HTR-8/SVneo (cell line): ENCODE measurements at places on chromosomes 1 and 21.
A peak's percentile ranks its signal among the peaks of the same experiment; 100 is the strongest.

DNA sequence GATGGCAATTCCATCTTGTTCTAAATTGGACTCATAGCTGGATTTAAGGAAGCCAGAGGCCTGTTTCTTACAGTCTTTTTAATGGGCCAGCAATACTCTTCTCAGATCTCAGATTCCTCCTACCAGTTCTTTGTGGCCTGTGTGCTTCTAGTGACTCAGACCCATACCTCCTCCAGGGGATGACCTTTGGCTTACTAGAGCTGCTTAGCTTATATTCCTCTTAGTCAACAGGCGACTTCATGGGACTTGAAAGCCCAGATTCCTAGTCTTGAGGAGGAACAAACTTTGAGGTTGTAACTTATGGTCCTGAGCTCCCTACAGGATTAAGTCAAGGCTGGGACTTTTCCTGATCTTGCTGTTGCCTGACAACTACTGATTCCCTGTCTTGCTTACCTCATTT lies 12.4 kb upstream of the PAPPA2 start:
- no peak for DNase-seq

DNA sequence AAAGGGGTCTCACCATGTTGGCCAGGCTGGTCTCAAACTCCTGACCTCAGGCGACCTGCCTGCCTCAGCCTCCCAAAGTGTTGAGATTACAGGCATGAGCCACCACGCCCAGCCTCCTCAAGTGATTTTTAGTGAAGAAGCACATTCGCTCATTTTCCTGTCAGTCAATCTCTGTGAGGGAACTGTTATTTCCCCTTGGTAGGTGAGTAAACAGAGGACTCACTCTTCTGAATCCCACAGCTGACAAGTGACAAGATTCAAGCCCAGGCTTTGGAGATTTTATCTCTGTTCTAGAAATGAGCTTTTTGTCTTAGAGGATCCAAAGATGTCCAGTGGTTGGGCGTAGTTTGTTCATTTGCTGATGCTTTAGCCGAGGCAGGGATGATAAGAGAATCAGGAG lies 43.9 kb upstream of the TACSTD2 start:
- DNase-seq, result no peak

DNA sequence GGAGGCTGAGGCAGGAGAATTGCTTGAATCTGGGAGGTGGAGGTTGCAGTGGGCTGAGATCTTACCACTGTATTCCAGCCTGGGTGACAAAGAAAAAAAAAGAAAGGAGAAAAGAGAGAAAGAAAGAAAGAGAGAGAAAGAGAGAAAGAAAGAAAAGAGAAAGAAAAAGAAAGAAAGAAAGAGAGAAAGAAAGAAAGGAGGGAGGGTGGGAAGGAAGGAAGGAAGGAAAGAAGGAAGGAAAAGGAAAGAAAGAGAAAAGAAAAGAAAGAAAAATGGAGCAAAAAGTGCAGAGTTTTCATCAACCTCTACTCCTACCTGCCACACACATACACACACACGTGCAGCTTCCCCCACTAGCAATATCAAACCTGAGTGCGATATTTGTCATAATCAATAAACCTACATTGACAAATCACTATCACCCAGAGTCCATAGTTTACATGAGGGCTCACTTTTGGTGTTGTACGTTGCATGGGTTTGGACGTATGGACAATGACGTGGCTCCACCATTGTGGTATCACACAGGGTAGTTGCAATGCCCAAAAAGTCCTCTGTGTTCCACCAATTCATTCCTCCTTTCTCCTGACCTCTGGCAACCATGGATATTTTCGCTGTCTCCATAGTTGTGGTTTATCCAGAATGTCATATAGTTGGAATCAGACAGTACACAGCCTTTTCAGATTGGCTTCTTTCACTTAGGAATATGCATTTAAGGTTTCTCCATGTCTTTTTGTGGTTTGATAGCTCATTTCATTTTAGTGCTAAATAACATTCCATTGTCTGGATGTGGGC lies 36.5 kb downstream of the EVA1C start:
- no peak for DNase-seq

- no peak for DNase-seq
Observed at GRCh38 chr1:216710055-216710454, 13.2 kb downstream of the ESRRG start.

GRCh38 chr1:3922201-3922725 lies 22.2 kb upstream of the C1orf174 start:
- no peak for DNase-seq

GRCh38 chr1:14735841-14736240 lies 137.4 kb downstream of the KAZN start:
- DNase-seq, result no peak

- no peak for DNase-seq
Observed at GRCh38 chr1:243390162-243390791, 134.4 kb downstream of the SDCCAG8 start.

DNA sequence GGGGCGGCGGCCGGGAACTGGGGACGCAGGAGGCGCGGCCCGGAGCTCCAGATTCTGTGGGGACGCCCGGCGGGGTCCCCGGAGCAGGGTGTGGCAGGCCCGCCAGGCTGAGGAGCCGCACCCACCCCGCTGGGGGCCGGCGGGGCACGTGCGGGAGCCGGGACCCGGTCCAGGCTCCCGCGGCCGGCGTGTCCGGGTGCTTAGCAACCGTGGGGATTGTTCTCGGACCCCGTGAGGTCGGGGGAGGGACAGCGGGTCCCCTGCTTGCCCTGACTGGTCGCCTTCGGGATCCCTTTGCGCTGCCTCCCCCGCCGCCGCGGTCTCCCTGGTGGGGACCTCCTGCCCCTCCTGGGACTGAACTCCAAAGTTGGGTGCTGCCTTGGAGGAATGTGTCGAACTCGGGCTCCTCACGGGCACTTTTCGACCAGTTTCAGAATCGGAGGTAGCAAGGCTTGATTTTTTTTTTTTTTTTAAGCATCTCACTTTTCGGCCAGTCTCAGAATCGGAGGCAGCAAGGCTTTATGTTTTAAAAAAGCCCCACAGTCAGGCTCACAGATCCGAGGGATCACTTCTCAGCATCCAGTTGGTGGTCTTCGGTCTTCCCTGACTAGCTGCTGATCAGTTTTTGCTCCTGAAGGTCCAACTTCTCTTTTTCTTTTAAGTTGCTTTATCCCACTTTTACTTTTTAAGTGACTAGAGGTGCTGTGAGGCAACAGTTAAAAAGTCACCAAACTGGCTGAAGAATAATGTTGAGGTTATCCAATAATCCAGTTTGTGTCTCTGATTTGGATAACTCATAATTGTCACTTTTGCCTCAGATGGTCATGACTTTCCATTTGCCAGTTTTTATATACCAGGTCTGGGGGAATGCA lies 648 bp downstream of the FAM76A start:
- peak; percentile 43 for DNase-seq

DNA sequence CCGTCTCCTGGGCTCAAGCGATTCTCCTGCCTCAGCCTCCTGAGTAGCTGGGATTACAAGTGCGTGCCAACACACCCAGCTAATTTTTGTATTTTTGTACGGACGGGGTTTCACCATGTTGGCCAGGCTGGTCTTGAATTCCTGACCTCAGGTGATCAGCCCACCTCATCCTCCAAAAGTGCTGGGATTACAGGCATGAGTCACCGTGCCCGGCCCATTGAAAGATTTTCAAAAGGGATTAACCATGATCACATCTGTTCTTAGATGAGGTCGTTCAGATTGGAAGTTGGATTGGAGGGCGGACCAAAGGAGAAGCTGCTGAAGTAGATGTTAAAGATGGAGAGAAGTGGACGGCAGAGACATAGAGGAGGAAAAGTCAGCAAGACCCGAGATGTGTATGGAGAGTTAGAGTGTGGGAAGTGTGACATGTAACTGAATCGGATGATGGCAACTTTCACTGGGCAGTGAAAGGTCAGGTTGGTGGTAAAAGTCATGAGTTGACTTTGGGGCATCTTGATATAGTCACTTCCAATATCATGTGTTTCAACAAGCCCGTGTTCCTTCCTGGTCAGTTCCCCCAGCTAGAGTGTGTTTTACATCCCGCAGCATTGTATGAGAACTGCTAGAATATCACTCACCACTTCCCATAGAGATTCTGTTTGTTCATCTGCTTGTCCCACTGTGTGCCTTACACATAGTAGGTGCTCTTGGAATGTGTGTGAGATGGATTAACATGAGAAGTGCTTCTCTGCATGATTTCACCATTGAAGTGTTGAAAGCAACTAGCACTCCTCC lies 54.4 kb upstream of the TINAGL1 start:
- DNase-seq, result no peak

GRCh38 chr1:193549081-193549480 lies 362.7 kb upstream of the B3GALT2 start:
- no peak for DNase-seq

DNA sequence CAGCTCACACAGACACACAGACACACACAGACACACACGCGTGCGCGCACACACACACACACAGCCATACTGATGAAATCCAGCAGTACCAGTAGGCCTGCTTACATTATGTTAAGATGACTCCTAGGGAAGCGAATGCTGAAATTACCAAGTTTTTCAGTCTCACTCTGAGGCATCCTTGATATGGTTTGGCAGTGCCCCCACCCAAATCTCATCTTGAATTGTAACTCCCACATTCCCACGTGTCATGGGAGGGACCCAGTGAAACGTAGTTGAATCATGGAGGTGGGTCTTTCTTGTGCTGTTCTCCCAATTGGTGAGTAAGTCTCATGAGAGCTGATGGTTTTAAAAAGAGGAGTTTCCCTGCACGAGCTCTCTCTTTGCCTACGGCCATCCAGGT lies 64.1 kb downstream of the TIAM1 start:
- no peak for DNase-seq

GRCh38 chr1:24874611-24875234 lies 55.4 kb downstream of the RUNX3 start:
- no peak for DNase-seq

GRCh38 chr21:45747802-45748445 lies 104.4 kb downstream of the PCBP3 start:
- DNase-seq, result peak; percentile 87

GRCh38 chr21:28669971-28670653 lies 322.6 kb downstream of the LTN1 start:
- DNase-seq, result no peak

GRCh38 chr1:11318982-11319381 lies 46.0 kb downstream of the UBIAD1 start:
- DNase-seq, result no peak

DNA sequence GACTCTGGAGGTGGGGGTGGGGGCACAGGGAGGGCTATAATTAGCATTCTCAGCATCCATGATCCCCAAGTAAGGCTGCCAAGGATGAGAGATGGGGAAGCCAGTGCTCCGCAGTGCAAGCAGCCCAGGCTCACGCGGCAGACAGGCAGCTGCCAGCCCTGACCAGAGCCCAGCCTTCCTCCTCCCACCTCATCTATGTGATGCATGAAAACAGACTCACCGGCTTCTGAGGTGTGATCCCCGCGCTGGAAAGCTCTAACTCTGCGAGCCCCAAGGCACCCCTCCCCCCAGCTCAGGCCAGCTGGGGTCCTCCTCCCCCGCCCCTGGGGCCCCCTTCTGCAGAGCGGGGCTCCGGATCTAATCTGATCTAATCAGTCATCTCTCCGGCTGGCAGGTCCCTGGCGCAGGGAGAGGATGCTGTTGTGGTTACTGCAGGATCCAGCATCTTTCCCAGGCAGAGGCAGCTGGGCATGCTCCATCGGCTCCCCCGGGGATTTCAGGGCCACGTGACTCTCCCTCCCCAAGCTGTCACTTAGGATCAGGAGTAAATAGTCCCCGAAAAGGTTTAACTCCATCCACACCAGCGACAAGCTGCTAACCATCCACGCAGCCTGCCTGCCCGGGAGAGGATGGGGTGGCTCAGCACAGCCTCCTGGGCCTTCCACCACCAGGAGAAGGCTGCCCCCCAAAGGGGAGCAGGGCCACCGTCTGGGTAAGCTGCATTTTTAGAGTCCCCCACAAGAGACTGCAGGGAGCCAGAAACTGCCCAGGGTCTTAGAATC lies at the start of gene PLEKHA6:
Gene PLEKHA6 (minus strand): TSS at position 456 of the 782 bp plus-strand sequence. CDS start 86,202 bp downstream, outside the sequence.
- DNase-seq, result peak; percentile 65

GRCh38 chr1:175197531-175197930 lies 5.0 kb upstream of the KIAA0040 start:
- no peak for DNase-seq

DNA sequence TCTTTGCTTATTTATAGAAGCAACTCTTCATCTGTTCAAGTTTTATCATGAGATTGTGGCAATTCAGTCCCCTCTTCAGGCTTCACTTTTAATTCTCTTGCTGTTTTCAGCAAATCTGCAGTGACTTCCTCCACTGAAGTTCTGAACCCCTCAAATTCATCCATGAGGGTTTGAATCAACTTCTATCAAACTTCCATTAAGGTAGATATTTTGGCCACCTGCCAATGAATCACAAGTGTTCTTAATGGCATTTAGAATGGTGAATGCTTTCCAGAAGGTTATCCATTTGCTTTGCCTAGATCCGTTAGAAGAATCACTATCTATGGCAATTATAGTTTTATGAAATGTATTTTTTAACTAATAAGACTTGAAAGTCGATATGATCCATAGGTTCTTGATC lies 946.7 kb upstream of the B3GALT2 start:
- DNase-seq, result no peak

GRCh38 chr1:203120325-203121153 lies 7.0 kb upstream of the ADORA1 start:
- no peak for DNase-seq

GRCh38 chr21:25936776-25937175 lies 202.0 kb downstream of the GABPA start:
- DNase-seq, result no peak

- no peak for DNase-seq
Observed at GRCh38 chr1:13832100-13832499, 132.1 kb downstream of the PRDM2 start.
